Astrocyte (in vitro differentiated cells and primary cell): ENCODE measurements at places on chromosomes 7 and 10. TPM values are rescaled to one million over a fixed set of nuclear protein-coding genes. Genes with fewer than 3 reads are reported as not detected.

GRCh38 chr10:52136921-52137320 lies 177.2 kb upstream of the DKK1 start:
- no peaks in the 10 kb centered on the region for H3K27me3 ChIP-seq
- no peak for DNase-seq
- H3K27ac ChIP-seq = no peak overlapping the region
- H3K36me3 ChIP-seq = no peaks in the 10 kb centered on the region
- no peaks in the 10 kb centered on the region for H3K4me1 ChIP-seq

DNA sequence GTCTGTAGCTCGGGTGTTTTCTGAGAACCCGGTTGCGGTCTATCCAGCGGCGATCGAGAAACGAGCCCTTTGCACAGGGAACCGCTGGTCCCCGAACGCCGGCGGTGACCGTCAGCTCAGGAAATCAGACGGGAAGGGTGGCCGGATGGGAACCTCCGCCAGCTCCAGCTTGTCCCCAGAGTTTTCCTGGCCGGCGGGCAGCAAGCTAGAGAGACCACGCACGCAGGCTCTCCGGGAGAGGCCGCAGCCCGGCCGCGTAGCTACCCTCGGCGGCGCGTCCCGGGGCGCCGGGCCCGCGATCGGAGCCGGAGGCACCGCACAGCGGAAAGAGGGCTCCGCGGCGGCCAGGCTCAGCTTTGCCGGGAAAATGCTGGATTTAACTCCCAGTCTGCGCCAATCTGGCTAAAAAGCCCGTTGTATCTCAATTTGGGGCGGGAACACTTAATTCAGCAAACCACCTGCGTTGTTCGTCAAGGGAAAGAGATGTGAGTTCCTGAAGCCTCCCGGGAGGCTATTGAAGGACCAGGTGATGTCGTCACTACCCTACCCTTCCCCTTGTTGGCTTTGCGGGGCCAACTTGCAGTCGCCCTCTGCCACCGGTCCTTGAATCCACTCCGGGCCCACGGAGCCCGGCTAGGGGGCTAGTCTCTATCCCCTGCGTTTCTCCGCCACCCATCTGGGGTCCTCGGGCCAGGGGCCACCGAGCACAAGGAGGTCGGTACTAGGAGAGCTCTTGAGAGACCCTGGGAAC lies 859 bp upstream of the CH25H start:
- peaks cover 32% of the 10 kb centered on the region for H3K27me3 ChIP-seq
- H3K27ac ChIP-seq = no peak overlapping the region
- peaks cover 12% of the 10 kb centered on the region for H3K4me1 ChIP-seq
- H3K4me3 ChIP-seq = peak overlapping the region; percentile 65

- no peak for DNase-seq
- H3K4me1 ChIP-seq = peaks cover 22% of the 10 kb centered on the region
- no peaks in the 10 kb centered on the region for H3K36me3 ChIP-seq
- no peak overlapping the region for H3K4me3 ChIP-seq
- H3K27ac ChIP-seq = no peak overlapping the region
- H3K27me3 ChIP-seq = no peaks in the 10 kb centered on the region
Measured at GRCh38 chr7:141671705-141672496, 30.1 kb downstream of the DENND11 start.

DNA sequence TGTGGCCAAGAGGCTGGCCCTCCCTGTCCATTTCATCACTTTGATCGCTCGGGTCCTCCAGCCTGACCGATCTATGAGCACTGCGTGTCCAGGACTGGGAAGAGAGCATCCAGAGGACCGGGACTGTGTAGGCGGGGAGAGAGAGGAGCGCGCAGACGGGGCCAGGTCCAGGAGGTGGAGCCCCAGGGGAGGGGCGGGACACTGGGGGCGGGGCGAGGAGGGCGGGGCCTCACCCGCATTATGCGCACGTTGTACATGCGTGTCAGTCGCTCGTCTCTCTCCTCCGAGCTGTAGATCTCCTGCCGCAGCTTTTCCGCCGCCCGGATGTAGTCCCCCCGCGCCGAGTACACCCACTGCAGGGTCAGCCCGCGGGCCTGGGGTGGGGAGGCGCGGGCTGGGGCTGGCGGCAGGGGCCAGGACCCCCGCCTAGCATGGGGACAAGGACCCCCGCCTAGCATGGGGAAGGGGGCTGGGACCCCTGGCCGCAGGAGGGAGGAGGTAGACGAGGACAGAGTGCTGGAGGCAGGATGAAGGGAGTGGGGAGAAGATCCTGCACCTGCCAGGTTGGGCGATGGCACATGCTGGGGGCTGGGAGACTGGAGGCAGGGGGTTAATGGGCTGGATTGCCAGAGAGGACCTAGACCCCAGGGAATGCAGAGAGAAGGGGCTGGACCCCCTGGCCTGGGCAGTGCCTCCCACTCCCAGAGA lies 14.3 kb downstream of the MOSPD3 start:
- H3K27me3 ChIP-seq = no peaks in the 10 kb centered on the region
- H3K4me1 ChIP-seq = no peaks in the 10 kb centered on the region
- H3K27ac ChIP-seq = no peak overlapping the region

Gene LBX1
- total RNA-seq = not detected in 2 replicates
